Breast epithelium (tissue), 4 donors: ENCODE measurements at places on chromosomes 11 and 22.

DNA sequence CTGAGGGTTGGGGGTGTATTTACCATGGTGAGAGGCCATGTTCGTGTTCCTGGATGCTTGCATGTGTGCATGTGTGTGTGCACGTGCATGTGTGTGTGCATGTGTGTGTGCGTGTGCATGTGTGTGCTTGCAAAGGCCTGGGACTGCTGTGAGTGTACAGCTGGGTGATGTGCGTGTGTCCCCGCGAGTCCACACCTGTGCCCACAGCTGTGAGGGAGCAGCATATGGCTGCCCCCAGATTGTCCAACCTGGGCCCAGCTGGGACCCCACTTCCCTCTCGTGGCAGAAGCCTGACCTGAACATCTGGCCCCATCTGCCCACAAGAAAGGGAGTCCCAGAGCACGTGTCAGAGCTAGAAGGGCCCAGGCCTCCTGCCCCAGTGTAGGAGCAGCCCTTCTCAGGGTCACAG, 8.4 kb upstream of the CD248 start:
- no peak for DNase-seq

DNA sequence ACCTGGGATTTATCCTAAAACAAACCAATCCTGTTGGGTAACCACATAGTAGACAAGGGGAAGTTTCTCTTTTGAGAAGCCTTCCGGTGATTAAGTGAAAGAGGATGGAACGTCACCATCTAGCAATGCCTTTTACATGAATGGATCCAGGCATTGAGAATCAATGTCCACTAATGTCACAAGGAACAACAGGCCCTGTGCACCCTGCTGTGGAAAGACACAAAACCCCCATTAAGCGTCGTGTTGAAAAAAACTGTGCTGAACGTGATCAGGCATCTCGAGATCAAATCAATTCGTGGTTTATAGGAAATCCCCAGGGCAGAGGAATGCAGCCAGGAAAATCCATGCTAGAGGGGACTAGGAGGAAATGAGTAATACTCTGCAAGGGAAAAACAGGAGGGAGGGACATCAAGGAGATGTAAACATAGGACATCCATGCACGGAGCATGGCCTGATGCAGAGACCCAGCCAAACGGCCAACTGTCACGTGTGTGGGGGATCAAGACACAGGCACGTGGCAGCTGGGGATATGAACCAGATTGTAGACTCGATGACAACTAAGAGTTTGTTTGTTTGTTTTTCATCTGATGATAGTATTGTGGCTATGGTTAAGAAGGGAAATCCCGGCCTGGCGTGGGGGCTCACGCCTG, 38.6 kb upstream of the CARS1 start:
- no peak for DNase-seq

DNA sequence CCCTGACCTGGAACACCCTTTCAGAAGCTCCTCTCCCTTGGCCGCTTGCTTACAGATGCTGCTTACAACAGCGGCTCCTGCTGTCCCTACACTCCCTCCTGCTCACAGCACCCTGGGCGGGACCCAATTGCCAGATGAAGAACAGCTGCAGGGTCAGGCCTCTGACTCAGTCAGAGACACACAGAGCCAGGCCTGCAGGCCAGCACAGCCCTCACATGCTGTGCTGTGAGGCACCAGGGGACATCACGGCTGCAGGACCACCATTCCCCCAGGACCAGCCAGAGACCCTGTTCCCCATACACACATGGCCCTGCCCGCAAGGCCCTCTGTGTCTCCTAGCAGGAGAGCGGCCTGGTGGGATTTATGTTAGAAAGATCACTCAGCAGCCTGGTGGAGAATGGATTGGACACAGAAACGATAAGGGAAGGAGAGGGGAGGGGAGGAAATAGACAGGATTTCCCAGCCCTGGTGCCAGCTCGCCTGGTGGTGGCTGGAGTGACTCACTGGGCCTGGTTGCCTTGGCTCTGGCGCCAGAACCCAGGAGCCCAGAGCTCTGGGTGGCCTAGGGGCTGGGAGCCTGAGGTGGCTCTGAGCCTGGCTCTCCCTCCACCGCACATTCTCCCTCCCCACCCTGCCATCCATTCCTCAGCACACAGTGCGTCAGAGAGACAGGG, 6.7 kb downstream of the CAPN5 start:
- peak; percentile 65 for DNase-seq

DNA sequence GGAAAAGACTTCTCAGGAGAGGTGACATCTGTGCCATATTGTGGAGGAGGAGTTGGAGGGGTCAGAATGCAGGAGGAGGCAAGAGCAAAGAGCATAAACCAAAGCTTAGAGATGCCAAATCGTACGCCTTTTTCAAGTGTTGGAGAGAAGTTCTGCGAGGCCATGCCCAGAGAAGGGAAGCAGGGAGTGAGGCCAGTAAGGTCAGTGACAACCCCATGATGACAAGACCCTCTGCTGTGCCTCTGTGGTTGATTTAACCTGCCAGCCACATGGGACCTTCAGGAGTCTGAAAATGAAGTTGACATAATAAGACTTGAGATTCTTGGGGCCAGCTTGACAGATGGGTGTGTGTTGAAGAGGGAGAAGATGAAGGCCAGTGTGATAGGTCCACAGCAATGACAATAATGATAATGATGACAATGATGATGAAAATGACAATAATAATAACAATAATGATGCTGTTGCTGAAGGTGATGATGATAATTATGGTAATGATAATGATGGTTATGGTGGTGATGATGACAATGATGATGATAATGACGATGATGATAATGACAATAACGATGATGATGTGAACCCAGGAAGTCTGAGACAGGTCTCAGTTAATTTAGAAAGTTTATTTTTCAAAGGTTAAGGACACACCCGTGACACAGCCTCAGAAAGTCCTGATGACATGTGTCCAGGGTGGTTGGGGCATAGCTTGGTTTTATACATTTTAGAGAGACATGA, 152.6 kb upstream of the B3GAT1 start:
- DNase-seq: no peak

DNA sequence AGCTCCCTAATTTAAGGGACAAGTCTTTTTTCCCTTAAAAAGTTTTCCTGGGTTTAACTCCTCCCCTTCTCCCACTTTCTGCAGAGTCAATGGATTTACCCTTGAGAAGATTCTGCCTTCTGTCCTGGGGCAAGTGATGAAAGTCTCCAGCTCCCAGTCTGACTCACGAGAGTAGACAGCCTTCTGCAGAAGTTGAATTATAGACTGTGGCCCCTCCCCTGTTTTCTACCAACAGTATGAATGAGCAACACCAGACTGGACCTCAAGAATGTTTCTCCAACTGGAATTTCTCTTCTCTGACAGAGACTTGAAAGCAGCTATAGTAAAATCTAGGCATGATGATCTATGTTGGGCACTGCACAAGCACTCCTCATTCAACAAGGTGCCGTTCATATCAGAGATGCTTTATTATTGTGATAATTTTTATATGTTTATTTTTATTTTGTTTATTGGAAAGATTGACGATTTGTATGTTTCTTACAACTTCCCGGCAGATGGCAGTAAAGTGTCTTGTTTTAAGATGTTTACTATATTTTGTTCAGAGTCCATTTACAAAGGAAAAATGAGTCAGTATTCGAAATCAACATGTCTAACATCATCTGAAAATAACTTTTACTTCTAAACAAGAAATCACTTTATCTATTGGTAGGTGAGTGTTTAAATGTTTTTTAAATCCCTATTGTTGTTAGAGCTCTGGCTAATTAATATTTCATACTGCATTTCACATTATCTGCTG, 56.6 kb downstream of the LMO2 start:
- DNase-seq: no peak

- no peak for DNase-seq
Measured at GRCh38 chr11:43948341-43949225, 6.1 kb downstream of the C11orf96 start.

- DNase-seq: no peak
Measured at GRCh38 chr11:97111559-97111958, 721.7 kb downstream of the JRKL start.

DNA sequence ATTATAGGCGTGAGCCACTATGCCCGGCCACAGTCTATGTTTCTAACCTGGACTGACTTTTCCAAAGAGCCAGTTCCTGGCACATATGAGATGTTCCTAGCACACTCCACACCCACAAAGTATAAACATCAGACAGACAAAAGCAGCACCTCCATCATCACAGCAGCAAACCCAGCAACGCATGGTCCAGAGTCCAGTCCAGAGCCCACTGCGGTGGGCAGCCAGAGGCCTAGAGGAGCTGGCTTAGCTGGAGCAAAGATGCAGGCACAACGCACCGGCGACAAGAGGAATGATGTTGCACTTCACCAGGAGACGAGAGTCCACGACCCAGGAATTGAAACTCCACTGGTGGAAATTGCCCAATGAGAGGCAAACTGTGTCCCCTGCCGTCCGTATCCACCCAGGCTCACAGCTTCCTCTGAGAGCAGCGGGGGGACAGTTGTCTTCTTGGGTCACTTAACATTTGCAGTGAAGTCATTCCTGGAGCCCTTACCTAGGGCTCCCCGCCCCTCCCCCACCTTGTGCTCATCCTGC, 36.6 kb downstream of the RPS6KA4 start:
- no peak for DNase-seq

DNA sequence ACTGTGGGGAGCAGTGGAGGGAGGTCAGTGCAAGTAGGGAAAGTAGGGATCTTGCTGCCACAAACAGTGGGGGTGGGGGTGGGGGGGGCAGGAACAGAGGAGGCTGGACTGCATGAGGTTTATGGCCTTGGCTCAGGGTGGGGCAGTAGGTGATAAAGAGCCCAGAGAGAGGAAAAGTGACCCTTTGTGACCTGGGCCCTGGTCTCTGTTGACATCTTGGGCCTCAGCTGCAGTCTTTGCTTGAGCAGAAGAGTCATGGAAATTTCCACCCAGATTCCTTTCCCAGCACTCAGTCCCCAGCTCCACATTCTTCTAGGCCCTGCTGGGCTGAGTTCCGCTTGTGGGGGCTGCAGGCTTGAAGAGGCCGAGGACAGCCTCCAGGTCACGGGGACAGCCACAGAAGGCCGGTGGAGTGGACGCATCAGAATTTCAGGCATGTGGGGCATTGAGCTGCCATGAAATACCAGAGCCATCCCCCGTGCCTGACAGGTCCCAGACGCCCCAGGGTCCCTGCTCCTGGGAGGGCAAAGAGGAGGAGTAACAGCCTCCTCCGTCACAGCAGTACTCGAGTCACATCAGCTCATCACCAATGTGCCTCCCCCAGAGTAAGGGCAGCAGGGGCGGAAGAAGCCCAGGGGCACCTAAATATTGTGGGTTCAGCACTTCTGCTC, 9.7 kb upstream of the MALAT1 start:
- DNase-seq: no peak

DNA sequence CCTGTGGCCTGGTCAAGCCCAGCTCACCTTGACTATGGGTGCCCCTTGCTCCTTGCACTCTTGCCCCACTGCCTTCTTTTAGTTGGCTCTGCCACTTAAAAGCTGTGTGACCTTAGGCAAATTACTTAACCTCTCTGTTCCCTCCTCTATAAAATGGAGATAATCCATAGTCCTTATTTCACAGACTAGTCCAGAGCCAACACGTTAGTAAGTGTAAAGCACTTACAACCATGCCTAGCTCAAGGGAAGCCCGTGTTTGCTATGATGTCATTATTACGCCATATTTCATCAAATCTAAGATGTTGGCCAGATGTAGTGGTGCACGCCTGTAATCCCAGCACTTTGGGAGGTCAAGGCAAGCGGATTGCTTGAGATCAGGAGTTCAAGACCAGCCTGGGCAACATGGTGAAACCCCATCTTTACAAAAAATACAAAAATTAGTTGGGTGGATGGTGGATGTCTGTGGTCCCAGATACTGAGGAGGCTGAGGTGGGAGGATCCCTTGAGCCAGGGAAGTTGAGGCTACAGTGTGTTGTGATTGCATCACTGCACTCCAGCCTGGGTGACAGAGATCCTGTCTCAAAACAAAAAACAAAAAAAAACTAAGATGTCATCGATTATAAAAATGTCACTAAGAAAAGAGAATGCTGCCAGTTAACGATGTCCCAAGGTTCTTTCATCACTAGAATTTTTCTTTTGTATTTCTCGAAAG, 2.3 kb upstream of the CCDC88B start:
- no peak for DNase-seq

DNA sequence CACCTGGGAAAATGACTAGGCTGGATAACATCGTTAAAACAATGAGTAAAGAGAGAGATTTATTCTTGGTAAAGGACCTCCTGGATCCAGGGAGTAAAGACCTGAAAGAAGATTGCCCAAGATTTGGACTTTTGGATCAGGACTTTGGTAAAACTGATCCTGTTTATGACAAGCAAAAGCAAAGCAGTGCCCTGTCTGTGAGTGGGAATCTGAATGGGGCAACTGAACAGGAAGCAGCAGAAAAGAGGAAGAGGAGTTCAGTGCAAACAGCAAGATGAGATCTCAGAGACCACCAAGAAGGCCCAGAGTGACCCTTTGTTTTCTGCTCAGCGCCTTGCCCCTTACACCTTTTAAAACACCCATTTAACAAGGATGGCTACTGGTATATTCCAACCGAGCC, 122.0 kb downstream of the VPREB1 start:
- no peak for DNase-seq

GRCh38 chr22:37237371-37238268, 6.4 kb downstream of the RAC2 start:
- DNase-seq: no peak

DNA sequence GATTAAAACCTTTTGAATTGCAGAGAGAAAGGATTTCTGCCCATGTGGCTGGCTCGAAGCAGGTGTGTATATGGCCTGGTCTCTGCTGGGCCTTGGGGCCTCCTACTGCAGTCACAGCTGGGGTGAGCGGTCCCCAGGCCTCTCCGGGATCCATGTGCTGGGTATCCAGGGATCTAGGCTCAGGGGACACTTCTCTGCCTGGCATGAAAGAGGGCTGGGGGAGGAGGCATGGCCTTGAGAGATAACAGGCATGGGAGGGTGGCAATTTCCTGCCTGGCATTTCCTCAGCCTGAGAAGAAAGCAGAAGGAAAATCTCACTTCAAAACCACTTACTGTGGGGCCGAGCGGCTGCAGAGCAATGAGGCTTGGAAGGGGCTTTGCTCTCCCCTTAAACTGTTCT, 20.3 kb upstream of the PARVG start:
- no peak for DNase-seq

DNA sequence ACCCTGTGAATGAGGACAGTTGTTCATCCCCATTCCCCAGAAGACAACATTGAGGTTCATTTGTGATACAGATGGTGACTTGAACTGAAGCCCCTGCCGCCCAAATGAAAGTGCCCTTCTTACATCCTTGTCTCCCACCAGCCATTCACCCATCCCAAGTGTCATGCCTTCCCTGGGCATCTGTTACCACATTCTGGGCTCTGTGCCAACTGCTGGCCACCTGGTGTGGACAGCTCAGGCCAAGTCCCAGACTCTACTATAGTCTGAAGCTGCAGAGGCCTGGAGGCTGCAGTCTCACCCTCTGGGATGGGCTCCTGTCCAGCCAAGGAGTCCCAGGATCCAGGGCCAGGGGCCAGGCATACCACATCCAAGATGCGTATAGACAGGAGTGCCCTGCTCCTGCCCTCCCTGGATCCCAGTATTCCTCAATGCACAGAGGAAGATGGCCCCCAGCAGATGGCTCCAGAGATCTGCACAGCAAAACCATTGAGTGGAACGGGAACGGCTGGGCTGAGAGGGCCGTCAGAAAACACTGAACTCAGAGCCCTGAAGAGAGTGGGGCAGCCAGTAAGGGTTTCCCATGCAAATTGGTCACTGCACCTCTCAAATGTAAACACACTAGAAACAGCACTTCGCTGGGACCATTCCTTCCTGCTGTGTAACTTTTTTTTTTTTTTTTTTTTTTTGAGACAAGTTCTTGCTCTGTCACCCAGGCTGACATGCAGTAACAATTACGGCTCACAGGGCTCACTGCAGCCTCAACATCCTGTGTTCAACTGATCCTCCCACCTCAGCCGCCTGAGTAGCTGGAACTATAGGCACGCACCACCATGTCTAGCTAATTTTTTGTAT, 22.8 kb downstream of the ARRB1 start:
- DNase-seq: peak; percentile 67
